GDM1 (cell line): ENCODE measurements at places on chromosomes 12 and 14.
A peak's percentile ranks its signal among the peaks of the same experiment; 100 is the strongest.

DNA sequence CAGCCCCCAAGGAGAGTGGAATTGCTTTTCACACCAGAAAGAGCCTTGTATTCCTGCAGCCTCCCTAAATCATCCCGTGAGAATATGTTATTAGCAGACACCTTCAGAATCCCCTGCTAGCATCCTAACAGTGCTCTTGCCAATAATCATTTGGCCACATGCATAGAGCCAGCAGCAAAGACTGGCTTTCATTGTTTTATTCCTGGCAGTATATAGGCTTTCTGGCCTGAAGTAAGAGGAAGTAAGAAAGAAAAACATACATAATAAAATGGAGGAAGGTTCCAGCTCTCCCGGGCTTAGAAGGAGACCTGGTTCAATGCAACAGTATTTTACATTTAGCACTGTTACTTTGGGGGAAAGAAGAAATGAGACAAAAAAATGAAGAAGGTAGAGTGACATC is 176.7 kb upstream of the ATF7IP start:
- no peak for DNase-seq

DNA sequence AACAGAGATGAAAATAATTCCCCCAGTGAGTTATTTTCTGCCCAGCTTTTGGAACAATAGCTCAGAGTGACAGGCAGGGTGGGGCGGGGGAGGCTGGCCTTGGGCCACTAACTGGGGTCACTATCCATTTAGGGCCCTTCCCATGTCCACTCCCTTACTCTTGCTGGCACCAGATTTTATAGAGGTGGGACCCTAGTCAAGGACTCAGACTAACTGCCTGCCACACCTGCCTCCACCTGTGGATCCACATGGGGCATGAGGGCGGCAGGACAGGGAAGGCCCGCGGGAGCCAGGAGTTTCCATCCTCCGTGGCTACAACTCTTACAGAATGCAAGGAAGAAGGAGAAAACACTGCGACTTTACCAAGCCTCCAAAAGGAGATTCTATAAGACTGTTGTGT is 10.1 kb downstream of the VDR start:
- DNase-seq: no peak

DNA sequence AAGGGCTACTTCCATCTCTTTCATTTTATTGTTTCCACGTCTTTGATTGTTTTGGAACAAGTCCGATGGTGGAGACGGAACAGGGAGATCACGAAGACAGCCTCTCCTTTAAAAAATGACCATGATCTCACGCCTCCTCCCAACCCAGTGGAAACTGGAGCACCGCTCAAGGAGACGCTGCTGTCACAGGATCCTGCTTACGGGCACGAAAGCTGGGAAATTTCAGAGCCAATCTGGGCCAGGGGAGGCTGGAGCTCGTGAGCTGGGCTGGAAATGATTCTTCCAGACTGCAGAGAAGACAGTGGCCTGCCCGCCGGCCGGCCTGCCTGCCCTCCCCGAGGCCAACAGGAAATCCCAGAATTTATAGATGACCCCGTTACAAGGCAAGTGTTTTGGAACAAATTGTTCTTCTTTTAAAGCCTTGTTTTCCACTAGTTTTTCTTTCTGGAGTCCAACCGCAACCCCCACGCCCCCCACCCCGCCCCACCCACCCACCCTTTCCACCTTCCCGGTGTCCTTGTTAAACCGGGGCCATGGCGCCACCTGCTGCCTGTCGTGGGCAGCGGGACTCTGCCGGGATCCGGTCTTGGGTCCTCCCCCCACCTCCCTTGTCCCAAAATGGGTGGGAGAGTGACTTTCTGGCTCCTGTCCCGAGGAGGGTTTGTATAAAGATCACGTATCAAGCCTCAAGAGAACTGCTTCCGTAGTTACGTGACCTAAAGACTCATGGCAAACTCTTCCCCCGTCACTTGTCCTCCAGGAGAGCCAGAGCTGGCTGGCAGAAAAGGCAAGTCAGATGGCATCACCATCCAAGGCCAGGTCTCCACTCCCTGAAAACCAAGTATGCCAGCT is 40.3 kb downstream of the MAP1LC3B2 start:
- DNase-seq: peak; percentile 26

GRCh38 chr14:25759256-25759655 is 709.3 kb upstream of the STXBP6 start:
- no peak for DNase-seq

DNA sequence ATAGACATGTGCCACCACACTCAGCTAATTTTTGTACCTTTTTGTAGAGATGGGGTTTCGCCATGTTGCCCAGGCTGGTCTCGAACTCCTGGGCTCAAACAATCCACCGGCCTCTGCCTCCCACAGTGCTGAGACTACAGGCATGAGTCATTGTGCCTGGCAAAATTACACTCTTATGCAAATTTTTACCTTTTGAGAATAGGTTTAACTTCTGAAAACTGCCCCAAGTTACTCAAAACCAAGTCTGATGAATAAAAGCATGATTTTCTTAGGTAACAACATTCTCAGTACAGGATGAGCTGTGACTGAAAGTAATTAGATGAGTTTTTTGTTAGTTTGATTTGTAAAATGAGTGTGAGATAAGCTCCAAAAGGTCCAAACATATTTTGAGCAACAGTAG is 166.0 kb downstream of the RPS29 start:
- DNase-seq: no peak

DNA sequence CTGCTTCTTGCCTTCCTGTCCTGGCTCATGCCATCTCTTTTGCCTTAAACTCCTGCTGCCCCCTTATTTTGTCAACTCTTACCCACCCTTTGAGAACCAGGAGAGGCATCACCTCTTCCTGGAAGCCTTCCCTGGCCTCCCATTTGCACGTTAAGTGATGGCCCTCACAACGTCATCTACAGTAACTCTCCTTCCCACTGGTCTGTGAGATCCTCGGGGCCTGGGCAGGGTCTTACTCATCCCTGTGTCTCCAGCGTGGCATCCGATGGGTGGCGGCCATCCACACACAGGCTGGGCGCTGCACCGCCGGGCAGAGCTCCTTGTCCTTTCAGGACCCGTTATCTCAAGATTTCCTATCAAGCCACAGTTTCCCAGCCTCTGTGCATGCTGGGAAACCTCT is 16.8 kb upstream of the CACNA2D4 start:
- no peak for DNase-seq

- DNase-seq: no peak
Measured at GRCh38 chr14:53902307-53902706, 54.3 kb downstream of the BMP4 start.
